Hematopoietic multipotent progenitor cell treated with erythropoietin and hydrocortisone succinate and interleukin-3 and kit ligand, for 8 days (in vitro differentiated cells): ENCODE measurements at places on chromosomes 2 and 18.
A peak's percentile ranks its signal among the peaks of the same experiment; 100 is the strongest.

- DNase-seq = no peak
Measured at GRCh38 chr2:162732946-162733698, 105.4 kb downstream of the KCNH7 start.

DNA sequence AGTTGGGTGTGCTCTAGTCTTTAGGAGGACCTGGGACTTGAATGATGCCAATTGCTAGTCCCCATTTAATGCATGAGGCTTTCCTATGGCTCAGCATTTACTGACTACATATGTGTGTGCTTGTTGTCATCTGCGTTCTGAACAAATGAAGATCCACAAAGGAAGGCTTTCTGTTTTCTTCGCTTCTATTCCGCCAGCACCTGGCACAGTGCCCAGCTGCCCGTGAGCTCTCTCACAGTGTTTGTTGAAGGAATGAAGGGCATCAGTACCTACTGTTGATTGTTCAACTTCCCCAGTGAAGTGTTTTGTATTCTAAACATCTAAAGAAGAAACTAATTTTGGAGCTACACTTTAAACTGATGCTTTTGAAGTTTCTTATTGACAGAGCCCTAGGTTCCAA lies 122.4 kb upstream of the LINC00305 start:
- DNase-seq = no peak

GRCh38 chr2:120238728-120239487 lies 13.7 kb upstream of the RALB start:
- DNase-seq = no peak

DNA sequence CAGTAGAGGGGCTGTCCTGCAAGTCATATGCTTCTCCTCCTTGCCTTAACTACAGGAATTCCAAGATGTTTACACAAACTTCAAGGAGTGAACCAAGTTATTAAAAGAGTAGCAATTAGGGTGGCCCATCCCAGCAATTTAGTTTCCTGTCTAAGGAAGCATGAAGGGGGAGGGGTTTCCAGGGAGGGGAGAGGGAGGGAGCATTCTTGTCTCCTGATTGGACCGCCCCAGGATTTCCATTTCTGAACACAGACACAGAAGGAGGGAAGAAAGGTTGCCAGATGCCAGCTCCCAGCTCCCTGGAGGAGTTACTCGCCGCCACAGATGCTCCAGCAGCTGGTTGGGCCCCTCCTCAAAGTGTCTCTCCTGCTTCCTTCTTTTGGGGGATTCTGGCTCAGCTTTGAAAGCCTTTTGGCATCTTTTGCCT lies 107.6 kb downstream of the TRIB2 start:
- no peak for DNase-seq

- DNase-seq = no peak
Measured at GRCh38 chr2:58698620-58699019, 457.5 kb upstream of the FANCL start.

DNA sequence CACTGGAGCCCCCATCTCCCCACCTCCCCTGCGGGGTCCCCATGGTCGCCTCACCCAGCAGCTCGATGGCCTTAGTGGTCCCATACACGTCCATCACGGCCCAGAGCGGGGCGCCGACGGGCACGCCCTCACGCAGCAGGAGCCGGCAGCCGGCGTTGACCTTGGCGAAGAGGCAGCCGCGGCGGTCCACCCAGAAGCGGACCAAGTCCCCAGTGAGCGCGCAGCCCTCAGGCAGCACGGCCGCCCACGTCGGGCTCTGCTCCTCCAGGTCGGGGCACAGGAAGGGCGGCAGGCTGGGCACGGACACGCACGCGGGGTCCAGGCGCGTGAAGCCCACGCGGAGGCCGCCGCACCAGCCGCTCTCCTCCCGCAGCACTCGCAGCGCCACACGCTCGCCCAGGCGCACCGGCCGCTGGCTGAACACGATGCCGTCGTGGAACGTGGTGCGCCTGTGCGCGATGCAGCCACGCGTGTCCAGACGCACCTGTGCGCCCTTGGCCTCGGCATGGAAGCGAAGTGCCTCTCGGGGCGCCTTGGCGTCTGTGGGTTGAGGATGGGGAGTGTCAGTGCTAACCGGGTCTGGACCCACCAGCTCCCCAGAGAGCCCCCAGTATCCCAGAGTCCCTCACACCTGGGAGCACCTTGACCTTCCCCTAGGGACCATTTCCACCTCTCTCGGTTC lies 4.6 kb downstream of the NEURL3 start:
- no peak for DNase-seq

DNA sequence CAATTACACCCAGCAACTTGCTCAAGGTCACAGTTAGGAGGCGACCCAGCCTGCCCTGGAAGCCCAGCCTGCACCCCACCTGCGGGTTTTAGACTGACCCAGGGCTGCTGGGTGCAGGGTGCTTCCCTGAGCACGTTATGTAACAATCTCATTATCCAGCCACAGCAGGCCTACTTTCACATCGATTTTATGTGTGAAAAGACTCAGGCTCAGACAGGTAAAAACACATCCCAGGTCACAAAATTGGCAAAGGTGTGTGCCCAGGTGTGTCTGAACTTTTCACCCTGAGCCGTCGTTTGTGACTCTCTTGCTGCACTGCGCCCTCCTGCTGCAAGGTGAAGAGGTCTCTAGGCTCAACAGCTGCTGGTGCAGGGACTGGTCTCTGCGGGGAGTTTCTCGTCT lies 668.2 kb upstream of the HS6ST1 start:
- DNase-seq = no peak

GRCh38 chr2:42238644-42239288 lies 69.6 kb downstream of the EML4 start:
- DNase-seq = peak; percentile 61

- no peak for DNase-seq
Measured at GRCh38 chr18:34901299-34901698, 139.9 kb upstream of the MAPRE2 start.

GRCh38 chr2:156537141-156537540 lies 101.0 kb downstream of the GPD2 start:
- no peak for DNase-seq
